Fibroblast of skin of right quadriceps (primary cell): ENCODE measurements at places on chromosomes 2 and 18.
A peak's percentile ranks its signal among the peaks of the same experiment; 100 is the strongest.

- no peak for DNase-seq
Observed at GRCh38 chr18:43578706-43579105, 301.4 kb upstream of the SYT4 start.

DNA sequence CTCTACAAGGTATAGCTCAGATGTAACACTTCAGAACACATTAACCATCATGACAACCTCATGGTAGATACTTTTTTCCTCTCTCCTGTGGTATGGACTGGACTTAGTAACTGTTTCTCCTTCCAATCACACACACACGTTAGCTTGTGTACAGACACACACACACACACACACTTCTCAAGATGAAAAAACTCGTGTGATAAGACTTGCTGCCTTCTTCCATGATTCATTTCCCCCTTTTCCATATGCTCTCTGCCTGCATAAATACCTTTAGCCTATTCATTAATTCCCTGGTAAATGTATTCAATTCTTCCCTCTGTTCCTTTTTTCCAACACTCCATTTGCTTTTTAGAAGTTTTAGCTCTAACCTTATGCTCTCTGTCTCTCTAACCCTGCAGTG is 118.9 kb upstream of the TANK start:
- DNase-seq: no peak

DNA sequence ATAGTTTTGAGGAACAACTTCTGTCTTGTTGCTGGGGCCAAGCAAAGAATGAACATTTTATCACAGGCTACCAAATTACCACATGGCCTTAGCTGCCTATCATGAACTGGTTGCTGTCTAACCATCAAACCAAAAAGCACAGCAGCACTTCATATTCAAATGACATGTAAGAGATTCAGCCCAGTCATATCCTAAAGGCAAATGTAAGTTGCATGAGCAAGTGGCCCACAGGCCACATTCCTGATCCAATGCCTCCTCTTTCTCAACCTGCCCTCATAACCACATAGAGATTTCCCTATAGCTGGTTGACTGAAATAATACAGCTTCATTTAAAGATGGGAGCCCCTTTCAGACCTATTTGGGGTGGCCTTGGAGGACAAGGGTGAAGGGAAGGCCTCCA is 572.3 kb downstream of the IRS1 start:
- DNase-seq: no peak

- peak; percentile 53 for DNase-seq
Observed at GRCh38 chr2:61356958-61357350, 113.9 kb downstream of the USP34 start.

GRCh38 chr2:14143435-14143834 is 489.1 kb upstream of the LRATD1 start:
- no peak for DNase-seq

- peak; percentile 37 for DNase-seq
Observed at GRCh38 chr2:201929281-201930026, 104.2 kb upstream of the FZD7 start.

- no peak for DNase-seq
Observed at GRCh38 chr2:144082327-144082726, 437.6 kb downstream of the ZEB2 start.

GRCh38 chr2:182404092-182404491 is 22.7 kb downstream of the PDE1A start:
- DNase-seq: peak; percentile 46

DNA sequence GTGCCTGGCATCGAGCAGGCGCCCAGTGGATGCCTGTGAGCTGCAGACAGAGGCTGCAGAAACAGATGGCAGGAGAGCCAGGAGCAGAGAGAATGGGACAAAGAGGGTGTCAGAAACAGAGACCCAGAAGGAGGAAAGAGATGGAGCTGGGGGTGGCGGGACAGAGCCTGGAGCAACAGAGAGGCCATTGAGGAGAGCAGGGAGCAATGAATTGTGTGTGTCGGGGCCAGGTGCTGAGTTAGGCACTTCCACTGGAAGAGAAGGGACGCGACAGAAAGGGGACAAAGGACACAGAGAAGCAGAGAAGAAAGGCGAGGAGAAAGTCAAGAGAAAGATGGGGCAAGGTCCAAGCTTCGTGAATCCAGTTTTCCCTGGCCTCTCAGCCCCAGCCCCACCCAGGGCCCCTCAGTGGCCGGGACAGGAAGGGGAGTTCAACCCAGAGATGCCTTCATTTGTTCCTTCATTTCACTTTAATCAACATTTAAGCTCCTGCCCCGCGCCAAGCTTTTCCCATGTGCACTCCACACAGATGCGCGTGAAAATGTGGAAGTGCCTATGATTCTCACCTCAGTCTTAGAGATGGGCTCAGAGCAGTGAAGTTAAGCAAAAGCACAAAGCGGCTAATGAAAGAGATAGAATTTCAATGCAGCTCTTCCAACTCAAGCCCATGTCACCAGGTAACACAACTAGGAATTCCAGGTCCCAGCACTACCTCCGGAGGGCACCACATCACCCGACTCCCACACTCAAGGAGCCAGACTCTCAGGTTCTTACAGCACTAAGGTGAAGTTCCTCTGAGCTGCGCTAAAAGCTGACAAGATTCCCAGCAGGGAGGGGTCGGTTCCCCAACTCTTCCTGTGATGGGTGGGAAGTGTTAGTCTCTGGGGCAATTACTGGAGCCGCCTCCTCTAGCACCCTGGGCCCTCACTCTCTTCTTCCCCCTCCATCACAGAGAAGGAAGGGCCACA is 55.1 kb downstream of the TNS1 start:
- DNase-seq: no peak

DNA sequence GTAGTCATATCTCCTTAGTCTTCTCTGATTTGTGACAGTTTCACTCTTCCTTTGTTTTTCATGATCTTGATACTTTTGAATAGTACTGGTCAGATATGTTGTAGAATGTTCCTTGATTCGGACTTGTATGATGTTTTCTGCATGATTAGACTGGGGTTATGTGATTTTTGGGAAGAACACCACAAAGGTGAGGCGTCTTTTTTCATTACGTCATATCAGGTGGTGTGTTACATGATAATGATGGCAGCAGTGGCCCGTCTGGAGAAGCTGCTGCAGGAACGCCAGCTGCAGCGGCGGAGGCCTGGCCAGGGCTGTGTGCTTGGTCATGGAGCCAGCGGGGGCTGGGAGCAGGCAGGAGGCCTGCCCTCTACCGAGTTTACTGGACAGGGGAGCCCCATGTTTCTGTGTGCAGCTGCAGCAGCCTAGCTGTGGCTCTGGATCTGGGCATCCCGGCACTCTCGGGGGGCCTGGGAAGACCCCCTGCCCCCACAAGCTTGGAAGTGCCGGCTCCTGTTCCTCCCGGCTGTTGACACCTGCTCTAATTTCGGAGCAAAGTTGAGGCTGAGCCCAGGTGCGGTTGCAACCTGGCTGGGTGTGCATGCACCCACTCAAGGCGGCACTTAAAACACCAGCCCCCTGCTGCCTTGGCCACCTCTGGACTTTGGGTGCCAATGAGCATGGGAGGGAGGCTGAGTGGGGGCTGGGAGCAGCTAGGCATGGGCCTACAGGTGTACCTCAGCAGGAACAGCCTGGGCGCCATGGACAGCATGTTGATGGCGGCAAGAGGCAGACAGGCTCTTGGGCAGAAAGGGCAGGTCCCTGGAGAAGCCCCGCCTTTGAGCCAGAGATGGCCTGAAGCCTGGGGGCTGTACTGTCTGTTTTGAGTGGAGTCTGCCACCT is 26.1 kb downstream of the SLC4A10 start:
- no peak for DNase-seq

DNA sequence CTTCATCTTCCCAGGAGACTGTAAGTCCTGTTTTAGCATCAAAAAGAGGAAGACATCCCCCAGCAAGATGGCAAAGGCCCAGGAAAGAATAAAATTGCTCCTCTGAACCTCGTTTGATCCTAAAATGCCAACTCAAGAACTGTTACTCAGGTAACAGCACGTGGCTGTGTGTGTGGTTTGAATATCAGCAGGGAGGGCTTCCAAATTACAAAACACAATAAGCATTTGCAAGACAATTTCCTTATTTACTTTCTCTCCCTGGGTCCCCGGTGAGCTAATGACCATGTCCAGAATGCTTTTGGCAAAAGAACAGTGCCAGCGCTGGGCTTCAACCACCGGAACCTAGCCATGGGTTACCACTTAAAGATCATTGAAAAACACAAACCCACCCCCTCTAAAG is 163.6 kb downstream of the C1D start:
- DNase-seq: no peak

GRCh38 chr2:26725521-26725820 is 32.9 kb downstream of the KCNK3 start:
- no peak for DNase-seq

GRCh38 chr2:200274116-200275075 is 32.1 kb upstream of the SPATS2L start:
- no peak for DNase-seq
